ENCODE measurements at places on chromosomes 5 and 9. TPM values are rescaled to one million over a fixed set of nuclear protein-coding genes. Genes with fewer than 3 reads are reported as not detected.

IFNA13 gene
- not detected for total RNA-seq

KIF4B gene
- total RNA-seq, result not detected

PKN3 gene
- 2.0 TPM for total RNA-seq

FBP1 gene
- total RNA-seq, result 5.1 TPM

SCAMP1 gene
- total RNA-seq, result 51.6 TPM

CSF2 gene
- not detected for total RNA-seq

HAVCR1 gene
- total RNA-seq, result 0.30 TPM

Data from skin of body (tissue), 3 donors.